ENCODE measurements at places on chromosomes 5 and 9. TPM values are rescaled to one million over a fixed set of nuclear protein-coding genes. Genes with fewer than 3 reads are reported as not detected.

DNA sequence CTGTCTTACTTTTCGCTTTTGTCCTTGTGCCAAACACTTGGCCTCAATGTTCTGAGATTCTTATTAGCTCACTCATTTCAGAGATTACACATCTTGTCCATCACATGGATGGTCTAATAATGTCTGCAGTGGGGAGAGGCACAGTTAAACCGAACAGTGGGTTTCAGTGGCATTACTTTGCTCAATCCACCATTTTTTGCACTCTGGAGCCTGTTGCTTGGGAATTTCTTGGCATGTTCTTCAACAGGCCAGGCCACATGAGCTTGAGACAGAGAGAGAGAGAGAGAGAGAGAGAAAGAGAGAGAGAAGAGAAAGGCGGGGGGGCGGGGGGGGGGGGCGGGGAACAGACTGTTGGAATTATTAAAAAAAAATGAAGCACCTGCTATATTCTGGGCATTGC, 1327.8 kb upstream of the WWC1 start:
- no peaks in the 10 kb centered on the region for H3K4me1 ChIP-seq
- no peaks in the 10 kb centered on the region for H3K27me3 ChIP-seq
- no peak overlapping the region for H3K4me3 ChIP-seq
- no peak for DNase-seq
- H3K27ac ChIP-seq, result no peak overlapping the region

GRCh38 chr5:77129391-77129990, 42.4 kb upstream of the ZBED3 start:
- H3K4me1 ChIP-seq, result no peaks in the 10 kb centered on the region
- no peaks in the 10 kb centered on the region for H3K36me3 ChIP-seq
- H3K27me3 ChIP-seq, result no peaks in the 10 kb centered on the region
- DNase-seq, result no peak

GRCh38 chr9:133532937-133533668, 1.4 kb upstream of the ADAMTSL2 start:
- H3K4me3 ChIP-seq, result no peak overlapping the region
- H3K27ac ChIP-seq, result no peak overlapping the region
- peaks cover 3% of the 10 kb centered on the region for H3K4me1 ChIP-seq
- DNase-seq, result no peak
- H3K36me3 ChIP-seq, result no peaks in the 10 kb centered on the region
- peaks cover 52% of the 10 kb centered on the region for H3K27me3 ChIP-seq

INSL6 gene
- total RNA-seq, result not detected

IFNA21 gene
- total RNA-seq, result not detected

Data from breast epithelium (tissue), 4 donors.